ENCODE measurements at places on chromosomes 6 and 20.

GRCh38 chr20:12762725-12763124 lies 246.0 kb upstream of the SPTLC3 start:
- peak; percentile 14 for DNase-seq

DNA sequence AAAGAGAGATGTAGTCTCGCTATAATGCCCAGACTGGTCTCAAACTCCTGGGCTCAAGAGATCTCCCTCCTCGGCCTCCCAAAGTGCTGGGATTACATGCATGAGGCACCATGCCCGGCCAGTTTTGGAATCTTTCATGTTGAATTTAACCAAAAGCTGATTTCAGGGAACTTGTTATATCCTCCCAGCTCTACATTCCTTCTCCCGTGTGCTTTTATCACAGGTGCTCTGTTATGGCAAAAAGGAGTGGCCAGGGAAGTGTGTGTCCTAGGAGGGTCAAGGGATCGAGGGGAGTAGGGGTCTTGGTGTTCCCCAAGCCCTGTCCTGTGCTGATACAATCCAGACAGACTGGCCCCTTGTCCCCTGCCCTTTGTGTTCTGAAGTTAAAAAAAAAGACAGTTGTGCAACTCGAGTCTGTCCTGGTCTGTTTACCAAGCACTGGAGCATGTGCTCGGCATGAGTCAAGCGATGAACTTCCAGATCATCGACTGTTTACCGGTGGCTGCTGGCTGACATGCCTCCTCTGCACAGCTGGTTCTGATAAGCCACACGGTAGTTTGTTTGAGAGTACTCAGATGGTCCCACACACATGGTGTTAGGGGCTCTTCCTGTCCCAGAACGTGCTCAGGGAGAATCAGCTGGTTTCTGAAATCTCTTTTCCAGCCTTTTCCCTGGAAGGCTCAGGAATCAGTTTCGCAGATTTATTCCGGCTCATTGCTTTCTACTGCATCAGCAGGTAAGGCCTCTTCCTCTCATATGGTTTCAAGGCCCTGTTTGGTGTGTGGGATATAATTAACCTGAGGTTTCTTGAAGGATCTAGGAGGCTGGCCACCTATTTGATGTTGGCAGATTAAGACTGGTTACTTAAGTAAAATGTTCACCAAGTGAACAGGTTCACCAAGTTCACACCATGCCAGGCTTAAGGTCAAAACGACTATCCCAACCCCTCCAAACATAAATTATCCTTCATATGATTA lies 52.6 kb upstream of the NAA20 start:
- DNase-seq, result peak; percentile 41

- DNase-seq, result no peak
These were observed 280.4 kb downstream of the PTPRK start for GRCh38 chr6:128240024-128240428.

DNA sequence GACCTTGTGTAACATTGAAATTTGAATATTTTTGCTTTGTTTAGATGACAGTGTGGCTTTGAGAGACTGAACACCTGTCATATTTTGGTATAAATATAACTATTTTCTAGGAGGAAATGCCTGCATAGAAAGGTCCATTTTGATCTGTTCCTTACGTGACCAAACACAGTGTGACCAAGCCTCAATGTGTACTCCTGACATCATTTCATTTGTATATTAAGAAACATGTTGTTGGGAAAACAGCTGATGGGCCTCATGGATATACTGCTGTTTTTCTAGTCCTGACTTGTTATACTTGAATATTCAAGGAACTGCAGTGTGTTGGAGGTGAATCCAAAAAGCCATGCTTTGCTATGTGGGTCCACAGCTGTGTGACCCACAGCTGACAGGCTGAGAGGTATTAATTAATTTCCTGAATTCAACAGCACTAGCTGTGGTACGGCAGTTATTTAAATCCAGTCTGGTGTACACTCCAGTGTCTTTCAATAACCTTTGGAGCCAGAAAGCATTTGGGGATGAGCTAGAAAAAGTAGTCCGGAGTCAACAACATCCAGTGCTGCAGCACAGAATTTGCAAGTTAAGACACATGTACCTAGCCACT lies 18.9 kb downstream of the NCOA7 start:
- DNase-seq, result no peak

DNA sequence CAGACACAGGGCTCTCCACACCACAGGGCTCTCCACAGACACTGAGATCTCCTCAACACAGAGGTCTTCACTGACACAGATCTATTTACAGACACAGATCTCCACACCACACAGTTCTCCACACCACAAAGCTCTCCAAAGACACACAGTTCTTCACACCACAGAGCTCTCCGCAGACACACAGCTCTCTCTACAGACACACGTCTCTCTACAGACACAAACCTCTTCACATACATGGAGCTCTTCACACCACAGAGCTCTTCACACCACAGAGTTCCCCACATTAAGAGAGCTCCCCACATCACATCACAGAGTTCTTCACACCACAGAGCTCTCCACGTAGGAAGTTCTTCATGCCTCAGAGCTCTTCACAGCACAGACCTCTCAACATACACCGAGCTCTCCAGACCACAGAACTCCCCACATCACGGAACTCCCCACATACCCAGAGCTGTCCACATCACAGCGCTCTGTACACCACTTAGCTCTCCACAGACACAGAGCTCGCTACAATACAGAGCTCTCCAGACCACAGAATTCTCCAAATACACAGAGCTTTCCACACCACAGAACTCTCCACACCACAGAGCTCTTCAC lies 53.9 kb downstream of the ERMARD start:
- DNase-seq, result no peak

DNA sequence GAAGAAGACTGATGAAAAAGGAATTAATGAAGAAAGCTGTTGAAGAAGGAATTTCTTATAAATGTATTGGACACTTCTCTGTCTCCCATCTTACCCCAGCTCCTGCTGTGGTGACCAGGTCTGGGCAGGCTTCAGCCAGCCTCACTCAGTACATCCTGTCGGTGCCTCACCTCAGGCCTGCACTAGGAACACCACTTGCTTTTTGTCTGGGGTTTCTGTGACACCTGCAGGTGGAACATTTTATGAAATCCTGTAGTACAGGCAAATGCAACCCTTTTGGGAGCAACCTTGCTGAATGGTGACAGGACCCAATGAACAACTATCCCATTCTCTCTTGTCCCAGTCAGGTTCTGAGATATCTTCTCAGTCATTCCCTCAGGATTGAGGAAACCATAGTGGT lies 129.7 kb downstream of the PRDM13 start:
- DNase-seq, result no peak

All from mammary epithelial cell (primary cell).